Naive thymus-derived CD8-positive, alpha-beta T cell (primary cell): ENCODE measurements at places on chromosomes 12 and 14.

GRCh38 chr12:9098463-9099026, 17.2 kb downstream of the A2M start:
- no peak for DNase-seq

DNA sequence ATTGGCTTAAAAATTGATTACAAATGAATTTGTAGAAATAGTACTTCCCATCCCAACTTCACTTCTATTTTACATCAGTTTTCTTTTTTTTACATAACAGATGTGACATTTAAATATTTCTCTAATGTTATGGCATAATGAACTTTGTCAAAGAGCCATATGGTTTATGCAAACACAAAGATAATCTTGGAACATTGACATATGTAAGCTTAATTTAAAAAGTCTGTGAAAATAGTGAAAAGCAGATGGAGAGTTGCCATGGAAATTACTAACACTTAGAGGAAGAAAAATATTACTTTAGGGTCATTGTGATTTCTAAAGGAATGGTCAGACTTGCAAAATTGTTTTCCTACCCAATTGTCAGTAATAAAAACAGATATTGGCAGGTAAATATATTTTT, 232.4 kb downstream of the AEBP2 start:
- no peak for DNase-seq

GRCh38 chr14:84090837-84091236, 1439.1 kb upstream of the FLRT2 start:
- no peak for DNase-seq

- no peak for DNase-seq
Observed at GRCh38 chr12:124517260-124518050, 50.0 kb downstream of the NCOR2 start.

- no peak for DNase-seq
Observed at GRCh38 chr12:6782850-6783566, 6.3 kb upstream of the CD4 start.

GRCh38 chr14:105375635-105376057, 22.7 kb upstream of the TEX22 start:
- DNase-seq, result no peak

- DNase-seq, result no peak
Observed at GRCh38 chr12:57435293-57435692, 709 bp downstream of the INHBC start.

DNA sequence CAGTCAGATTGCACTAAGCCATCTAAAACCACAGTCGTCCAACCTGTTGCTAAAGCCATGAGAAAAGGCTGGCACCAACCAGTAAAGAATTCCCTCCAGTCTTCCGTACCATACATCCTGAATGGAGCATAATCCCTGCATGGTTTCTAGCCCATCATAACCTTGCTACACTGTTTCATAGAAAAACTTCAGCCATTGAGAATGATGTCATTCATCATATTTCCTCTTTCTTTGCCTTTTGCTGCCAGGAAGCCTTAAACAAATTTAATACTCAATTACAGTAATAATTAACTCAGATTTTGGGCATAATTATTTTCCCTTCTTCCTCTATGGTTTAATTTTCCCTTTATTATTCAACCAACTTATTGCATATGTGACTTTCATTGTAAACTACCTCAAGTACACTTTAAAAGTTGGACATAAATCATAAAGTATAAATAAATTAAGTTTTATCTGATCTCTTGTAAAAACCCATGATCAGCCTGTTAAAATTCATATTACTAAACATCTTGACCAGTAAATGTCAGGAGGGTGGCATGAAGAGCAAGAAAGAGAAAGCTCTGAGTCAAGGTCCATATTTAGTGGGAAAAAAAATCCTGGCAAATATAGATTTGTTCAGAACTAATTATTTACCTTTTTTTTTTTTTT, 264.7 kb downstream of the ZFP36L1 start:
- no peak for DNase-seq

DNA sequence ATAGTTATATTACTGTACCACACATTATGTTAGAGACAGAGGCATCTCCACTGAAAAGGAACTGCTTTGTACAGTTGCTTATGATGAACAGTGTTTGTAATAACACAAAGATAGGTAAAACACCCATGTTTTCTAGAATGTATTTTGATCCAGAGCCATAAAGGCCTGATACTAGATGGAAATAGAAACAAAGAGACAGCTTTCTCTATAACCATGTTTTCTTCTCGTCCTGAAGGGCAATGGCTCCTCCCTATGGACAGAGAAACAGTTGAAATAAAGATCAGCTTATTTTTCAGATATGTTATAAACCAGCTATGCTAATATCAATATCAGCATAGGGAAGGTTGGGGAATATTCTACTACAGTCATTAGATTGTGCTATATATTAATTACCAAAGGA, 109.2 kb downstream of the ATXN7L3B start:
- DNase-seq, result no peak

- no peak for DNase-seq
Observed at GRCh38 chr14:33369972-33370371, 431.3 kb downstream of the NPAS3 start.

GRCh38 chr14:92492258-92492657, 21.3 kb upstream of the RIN3 start:
- DNase-seq, result no peak

DNA sequence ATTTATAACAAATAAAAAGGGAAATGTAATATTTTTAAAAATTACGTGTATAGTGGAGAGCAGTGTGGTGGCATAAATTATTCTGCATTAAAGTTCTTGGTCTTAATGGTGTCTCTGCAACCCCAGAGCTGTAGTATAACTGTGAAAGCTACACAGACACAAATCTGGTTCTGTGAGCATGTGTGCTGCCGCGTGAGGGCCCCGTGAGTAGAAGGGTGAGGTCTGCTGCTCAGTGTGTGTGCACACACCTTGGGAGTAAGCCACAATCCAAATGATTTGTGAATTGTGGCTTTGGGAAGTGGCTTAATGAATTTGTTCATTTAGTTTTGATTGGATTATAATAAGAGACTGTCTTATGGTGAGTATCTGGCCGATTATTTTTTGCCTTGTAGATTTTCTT, 16.8 kb downstream of the PELI2 start:
- no peak for DNase-seq

DNA sequence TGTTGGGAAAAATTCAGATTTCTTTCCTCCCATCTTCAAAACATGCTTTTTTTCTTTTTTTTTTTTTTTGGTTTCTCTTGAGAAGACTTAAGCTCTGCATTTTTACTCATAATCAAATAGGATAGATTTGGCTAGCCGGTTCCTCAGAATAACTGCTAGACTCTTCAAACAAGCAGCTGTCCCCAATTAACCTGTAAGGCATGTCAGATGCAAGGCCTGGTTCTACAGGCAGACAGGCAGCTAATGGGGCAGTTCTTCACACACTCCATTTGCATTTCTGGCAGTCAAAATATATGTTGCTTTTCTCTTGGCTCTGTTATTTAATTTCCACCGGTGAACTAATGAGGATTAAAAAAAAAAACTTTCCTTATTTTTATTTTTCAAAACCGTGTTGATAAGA, 228.0 kb upstream of the ATP2B1 start:
- DNase-seq, result no peak

DNA sequence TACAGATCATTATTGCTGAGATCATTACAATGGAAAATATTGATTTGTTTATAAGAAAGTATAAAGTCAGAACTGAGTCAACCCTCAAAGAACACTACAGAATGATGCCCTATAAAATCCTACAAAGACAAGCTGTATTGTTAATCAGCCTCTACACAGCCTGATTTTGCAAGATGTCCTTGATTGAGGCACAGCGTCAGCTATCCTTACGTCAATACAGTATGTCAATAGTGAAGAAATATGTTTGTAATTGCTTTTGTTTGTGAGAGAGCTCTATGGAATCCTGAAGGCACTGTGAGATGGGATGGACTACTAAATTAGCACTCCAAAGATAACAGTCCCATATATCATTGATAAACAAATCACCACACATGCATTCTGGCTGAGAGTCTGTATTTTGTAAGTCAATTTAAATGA, 70.7 kb downstream of the RASSF9 start:
- no peak for DNase-seq

DNA sequence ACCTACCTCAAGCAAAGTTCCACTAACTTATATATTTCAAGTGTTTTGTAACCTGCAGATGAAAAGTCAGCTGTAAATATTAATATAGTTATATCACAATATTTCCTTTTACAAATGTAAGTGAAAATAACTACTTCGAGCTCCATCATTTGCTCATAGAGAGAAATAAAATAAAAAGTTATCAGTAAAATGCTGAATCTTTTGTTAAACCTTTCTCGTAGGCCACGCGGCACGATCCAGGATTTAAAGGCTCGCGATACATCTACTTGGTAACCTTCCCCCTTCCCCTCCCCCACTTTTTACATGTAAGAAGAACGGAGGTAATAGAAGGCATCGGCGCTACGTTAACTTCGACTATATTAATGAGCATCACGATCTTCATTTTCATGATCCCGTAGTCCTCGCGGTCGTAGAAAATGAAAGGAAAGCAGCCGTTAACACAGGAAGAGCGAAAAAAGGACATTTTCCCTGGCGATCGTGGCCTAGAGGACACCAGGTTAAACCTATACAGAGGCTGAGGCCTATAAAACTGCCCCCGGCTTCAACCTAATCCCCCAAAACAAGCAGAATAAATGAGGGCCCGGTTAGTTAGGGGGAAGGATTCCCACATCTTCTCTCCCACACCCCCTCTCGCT, 508 bp downstream of the HNRNPC start:
- DNase-seq, result peak; percentile 28

DNA sequence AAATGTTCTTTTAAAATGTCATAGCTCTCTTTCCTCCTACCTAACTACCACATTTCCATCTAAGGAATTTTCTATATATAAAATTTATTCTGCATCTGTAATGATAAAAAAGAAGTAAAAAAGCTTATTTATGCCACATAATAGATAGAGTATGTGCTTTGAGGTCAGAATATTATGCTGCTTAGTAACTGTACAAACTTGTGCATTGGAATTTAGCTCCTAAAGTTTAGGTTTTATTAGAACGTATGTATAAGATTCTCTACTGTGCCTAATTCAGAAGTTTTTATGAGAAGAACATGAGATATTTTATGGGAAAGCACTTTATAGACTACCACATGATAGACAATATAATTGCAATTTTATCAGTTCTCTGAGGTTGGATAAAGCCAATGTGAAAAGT, 384.6 kb downstream of the SLC16A7 start:
- no peak for DNase-seq

DNA sequence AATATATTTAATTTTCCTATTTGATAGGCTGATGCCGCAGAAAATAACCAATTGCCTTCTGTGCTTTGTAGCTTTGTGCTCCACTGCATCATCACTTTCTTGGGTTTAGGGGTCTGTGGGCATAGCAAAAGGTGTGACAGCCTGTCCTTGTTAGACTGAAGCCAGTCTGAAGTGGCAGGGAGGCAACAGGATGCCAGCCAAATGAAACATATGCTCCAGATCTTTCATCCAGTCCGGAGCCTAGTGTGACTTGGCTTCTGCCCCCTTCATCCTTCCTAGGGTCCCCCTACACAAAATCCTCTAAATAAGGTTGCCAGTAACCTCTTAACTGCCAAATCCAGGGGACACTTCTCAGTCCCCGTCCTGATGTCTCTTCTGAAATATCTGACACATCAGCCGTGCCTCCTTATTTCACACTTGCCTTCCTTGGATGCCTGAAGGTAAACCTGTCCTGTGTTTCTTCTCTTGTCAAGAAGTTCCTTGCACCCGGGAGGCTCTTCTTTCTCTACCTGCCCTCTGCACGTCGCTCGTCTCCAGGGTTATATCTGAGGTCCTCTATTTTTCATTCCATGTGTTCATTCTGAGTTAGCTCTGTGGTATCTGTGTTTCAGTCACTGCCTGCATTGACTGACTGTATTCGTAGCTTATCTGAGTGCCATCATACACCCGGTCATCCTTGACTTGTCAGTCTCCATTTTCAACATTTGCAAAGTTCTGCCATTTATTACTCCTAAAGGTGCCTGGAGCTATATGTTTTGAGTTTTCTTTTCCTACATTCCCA, 47.8 kb downstream of the HMGA2 start:
- DNase-seq, result no peak

GRCh38 chr14:67373347-67373746, 13.2 kb downstream of the EIF2S1 start:
- no peak for DNase-seq

DNA sequence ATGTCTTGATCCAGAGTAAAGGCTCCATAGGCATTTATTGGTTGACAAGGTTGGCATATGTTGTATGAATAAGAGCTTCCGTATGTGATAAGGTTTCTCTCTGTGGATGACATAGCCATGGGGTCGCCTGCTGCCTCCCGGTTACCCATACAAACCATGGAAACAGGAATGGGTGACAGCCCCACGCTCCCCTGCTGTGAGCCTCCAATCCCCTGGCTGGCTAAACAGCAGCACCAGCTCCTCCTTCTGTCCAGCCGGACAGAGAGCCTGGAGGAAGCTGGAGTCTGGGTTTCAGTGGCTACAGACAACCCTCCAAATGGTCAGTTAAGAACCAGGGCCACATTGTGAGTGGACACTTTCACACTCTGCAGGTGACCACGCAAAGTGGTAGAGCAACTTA, 131.1 kb downstream of the CALM1 start:
- DNase-seq, result no peak

- no peak for DNase-seq
Observed at GRCh38 chr14:26163761-26164160, 434.1 kb downstream of the NOVA1 start.

GRCh38 chr14:42855085-42855484, 1248.4 kb downstream of the LRFN5 start:
- DNase-seq, result no peak

GRCh38 chr12:52207895-52208294, 16.1 kb upstream of the KRT80 start:
- DNase-seq, result no peak

- no peak for DNase-seq
Observed at GRCh38 chr14:88297306-88297705, 25.8 kb downstream of the KCNK10 start.

DNA sequence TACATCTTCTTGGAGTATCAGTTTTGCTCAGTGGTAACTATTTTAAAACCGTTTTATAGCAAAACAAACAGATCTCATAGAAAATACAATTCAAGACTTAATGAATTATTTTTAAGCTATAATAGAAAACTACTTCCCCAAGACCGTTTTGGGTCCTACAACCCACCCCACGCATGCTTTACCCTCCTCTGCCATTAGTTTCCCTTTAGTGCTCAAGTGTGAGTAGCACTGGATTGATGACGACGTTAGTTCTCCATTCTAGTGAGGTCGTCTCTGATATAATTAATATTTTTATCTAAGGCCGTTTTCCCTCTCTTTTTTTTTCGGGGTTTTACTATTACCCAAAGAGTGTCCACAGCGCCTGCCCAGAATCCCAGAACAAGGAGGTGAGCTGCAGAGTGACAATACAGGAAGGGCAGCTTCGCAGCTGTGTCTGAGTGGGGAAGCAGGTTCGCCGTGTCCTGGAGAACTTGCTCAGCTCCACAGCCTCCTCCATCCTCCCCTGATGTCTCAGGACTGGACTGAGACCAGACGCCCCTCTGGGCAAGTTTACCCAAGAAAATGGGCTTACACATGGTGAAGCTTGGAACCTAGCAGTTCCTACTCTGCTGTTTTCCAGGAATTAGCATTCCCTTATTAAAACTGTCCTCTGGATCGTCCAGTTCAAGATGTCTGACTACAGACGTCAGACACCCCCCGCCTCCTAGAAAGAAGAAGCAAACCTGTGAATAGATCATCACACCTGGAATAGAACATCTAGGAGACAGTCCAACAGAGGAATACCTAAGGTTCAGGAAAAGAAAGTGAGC, 31.9 kb upstream of the MON2 start:
- DNase-seq, result no peak
